Neural progenitor cell (in vitro differentiated cells): ENCODE measurements at places on chromosomes 3 and 15. TPM values are rescaled to one million over a fixed set of nuclear protein-coding genes. Genes with fewer than 3 reads are reported as not detected.

- H3K27me3 ChIP-seq: peaks cover 59% of the 10 kb centered on the region
- peak within 1 kb of the TSS; percentile 59 for H3K4me3 ChIP-seq
- peak; percentile 76 for DNase-seq
Observed at GRCh38 chr15:57591822-57592367, at the start of gene MYZAP. TSS of gene MYZAP (plus strand) at chr15:57591904. CDS start at chr15:57592035, 131 bp downstream.

DNA sequence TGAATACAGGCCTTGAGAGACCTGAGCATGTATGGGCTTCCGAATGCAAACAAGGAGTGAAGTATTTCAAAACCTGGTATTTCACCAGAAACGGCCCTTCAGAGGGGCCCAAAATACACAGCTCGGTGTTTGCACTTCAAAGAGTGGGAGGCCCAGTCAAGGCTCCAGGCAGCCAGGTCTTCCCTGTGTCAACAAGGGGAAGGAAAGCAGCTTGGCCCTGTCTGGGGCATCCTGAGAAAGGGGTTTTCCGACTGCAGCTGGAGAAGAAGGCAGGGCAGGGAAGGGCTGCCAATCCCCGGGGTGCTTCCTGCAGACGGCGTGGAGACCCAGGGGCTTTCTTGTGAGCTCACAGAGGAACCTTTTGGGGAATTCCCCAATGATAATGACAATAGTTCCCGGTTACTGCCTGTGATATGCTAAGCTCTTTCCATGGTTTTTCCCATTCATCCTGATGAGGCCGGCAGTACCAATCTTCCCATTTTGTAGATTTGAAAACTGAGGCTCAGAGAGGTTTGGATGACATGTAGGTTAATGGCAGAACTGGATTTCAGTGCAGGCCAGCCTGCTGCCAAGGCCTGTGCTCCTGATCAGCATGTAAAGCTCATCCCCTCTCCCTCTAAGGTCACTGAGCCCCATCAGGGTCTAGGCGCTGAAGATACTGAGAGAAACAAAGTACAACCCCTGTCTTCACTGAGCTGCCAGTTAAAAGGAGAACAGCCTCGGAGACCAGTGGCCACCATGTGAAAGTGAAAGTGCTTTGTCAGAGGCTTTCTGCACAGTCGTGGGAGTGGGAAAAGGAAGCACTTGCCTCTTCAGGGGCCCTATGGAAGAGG lies 43.0 kb upstream of the TLE3 start:
- H3K27me3 ChIP-seq: no peaks in the 10 kb centered on the region
- no peaks in the 10 kb centered on the region for H3K36me3 ChIP-seq
- peaks cover 11% of the 10 kb centered on the region for H3K4me1 ChIP-seq
- DNase-seq: no peak
- no peak overlapping the region for H3K4me3 ChIP-seq

Gene PDZRN3
- total RNA-seq: 3.4 and 4.3 TPM in 2 replicates

GRCh38 chr3:62134061-62134496 lies 239.3 kb downstream of the FEZF2 start:
- H3K27me3 ChIP-seq: no peaks in the 10 kb centered on the region
- no peak overlapping the region for H3K27ac ChIP-seq
- no peaks in the 10 kb centered on the region for H3K36me3 ChIP-seq
- no peak for DNase-seq

DNA sequence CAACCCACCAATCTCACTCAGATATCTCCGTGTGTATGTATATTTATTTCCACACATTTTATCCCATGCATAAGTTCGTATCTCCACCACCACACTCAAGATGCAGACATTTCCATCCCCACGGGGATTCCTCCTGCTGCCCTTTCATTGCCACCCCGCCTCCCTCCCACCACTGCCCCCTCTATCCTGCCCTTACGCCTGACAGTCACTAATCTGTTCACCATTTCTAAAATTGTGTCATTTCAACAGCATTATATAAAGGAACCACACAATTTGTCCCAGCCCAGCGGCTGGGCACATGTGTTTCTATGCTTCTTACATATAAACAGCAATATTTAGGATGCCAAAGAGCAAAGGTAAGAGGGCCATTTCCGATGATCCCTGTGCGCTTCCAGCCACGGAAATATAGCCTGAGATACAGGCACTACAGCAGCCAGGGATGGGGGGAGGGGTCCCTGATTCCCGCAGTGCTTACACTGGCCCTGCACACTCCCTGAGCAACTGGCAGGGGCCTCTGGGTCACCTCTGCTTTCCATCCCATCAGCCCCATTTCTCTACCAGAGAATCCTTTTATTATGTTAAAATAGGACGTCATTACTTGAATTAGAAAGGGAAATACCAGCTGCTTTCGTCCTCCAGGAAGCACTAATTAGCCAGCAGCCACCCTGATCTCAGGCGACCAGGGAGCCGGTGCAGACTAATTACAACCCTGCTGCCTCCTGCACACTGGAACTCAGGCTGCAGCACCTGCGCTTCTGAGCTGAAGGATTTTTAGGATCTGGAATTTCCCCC lies 372.0 kb upstream of the ATP10A start:
- peak; percentile 82 for DNase-seq
- H3K27me3 ChIP-seq: no peaks in the 10 kb centered on the region
- peak overlapping the region; percentile 29 for H3K4me3 ChIP-seq
- peak overlapping the region; percentile 80 for H3K27ac ChIP-seq
- peaks cover 60% of the 10 kb centered on the region for H3K4me1 ChIP-seq
- no peaks in the 10 kb centered on the region for H3K36me3 ChIP-seq

Gene TGM5
- not detected in 2 replicates for total RNA-seq

DNA sequence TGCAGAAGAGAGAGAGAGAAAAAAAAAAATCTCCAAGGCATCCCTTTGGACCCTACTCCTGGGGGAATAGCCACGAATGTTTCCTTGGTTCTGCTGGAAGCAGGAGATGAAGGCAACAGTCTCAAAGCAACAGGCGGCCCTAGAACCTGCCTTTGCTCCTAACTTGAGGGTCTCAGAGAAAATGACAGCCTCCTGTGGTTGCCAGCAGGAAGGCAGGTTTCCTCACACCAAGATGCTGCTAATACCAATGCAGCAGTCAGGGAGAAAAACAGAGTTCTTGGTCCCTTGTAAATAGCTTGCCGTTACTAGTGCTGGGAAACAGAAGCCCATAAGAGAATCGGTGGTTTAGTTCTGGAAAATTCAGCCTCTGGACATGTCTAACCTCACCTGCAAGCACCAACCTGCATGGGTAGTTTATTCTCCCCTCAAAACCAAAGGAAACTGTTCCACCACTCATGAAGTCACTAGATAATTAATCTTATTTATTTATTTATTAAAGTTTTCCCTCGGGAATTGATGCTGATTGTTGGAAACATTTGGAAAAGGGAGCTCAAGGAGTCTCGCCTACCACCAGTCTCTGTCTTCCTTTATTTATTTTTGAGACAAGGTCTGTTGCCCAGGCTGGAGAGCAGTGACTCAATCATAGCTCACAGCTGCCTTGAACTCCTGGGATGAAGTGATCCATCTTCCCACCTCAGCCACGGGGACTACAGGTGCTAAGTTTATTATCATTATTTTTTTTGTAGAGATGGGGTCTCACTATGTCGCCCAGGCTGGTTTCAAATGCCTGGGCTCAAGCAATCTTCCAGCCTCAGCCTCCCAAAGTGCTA lies 883 bp upstream of the FRMD4B start:
- H3K36me3 ChIP-seq: no peaks in the 10 kb centered on the region
- DNase-seq: peak; percentile 20
- peak overlapping the region; percentile 58 for H3K4me3 ChIP-seq
- peaks cover 21% of the 10 kb centered on the region for H3K4me1 ChIP-seq

GRCh38 chr3:157512534-157512933 lies 9.3 kb upstream of the VEPH1 start:
- no peaks in the 10 kb centered on the region for H3K27me3 ChIP-seq
- H3K4me3 ChIP-seq: no peak overlapping the region
- no peak for DNase-seq
- no peaks in the 10 kb centered on the region for H3K36me3 ChIP-seq
- H3K4me1 ChIP-seq: no peaks in the 10 kb centered on the region
- H3K27ac ChIP-seq: no peak overlapping the region
